Osteoblast (primary cell): ENCODE measurements at places on chromosomes 7 and 10. TPM values are rescaled to one million over a fixed set of nuclear protein-coding genes. Genes with fewer than 3 reads are reported as not detected.

The ASIC3 gene
- under 0.01 and 0.29 TPM in 2 replicates for total RNA-seq

The EXOC6 gene
- total RNA-seq, result 5.0 and 8.7 TPM in 2 replicates

DNA sequence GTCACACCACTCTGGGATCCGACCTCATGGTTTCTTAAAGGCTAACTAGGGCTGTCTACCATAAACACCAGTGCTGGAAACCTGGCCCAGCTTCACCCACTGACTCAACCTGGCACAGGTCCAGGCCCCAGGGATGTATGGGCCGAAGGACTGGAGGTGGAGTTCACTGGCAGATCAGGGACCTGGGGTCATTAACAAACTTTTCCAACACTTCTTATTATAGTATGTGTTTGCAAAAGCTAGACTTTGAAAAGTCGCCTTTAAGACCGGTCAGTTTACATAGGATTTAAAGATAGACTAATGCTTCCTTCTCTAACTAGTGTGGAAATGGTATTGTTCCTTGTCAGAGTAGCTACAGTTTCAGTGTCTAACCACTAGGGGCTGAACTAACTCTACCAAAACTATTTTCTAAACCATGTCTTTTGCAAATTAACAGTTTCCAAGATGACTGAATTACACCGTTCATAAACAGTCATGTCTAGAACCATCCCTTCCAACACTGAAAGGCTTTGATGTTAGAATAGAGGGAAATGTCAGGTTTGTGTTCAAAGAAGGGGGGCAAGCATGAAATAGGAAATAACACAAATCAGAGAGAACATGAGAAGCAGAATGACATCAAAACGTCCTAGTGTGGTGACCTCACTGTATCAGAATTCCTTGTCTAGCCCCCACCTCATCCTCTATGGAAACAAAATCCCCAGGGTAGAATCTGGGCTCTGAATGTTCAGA lies 29.7 kb downstream of the STN1 start:
- peak; percentile 90 for DNase-seq

DNA sequence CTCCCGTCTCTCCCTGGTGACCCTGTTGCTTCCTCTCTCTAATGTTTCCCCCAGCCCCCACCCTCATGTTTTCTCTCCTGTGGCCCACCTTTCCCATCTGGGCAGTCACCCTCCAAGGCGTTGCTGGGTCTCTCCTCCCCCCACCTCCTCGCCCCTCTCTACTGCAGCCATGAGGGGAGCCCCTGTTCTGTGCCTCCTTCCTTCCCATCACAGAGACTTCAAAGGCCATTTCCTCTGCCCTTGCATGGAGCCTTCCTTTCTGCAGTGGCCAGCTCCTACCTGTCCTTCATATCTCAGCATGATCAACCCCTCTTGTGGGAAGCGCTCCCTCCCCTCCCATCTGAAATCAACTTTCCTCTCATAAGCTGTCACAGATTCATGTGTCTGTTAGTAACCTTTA lies 194.0 kb upstream of the PRSS58 start:
- no peak for DNase-seq

The MSANTD7 gene
- total RNA-seq, result 17.7 and 22.4 TPM in 2 replicates
